Activated CD8-positive, alpha-beta memory T cell treated with anti-CD3 and anti-CD28 coated beads, Interleukin-2, amount 10 ng/mL, durations not matched to agents 7 days and 5 days (primary cell): ENCODE measurements at places on chromosomes 6 and 20. TPM values are rescaled to one million over a fixed set of nuclear protein-coding genes. Genes with fewer than 3 reads are reported as not detected.

The NCOA5 gene
- total RNA-seq, result 36.9 TPM

The CDC5L gene
- 22.2 TPM for total RNA-seq

The MAK gene
- total RNA-seq, result 0.82 TPM

The TSHZ2 gene
- total RNA-seq, result 0.18 TPM

The NHSL1 gene
- total RNA-seq, result 0.35 TPM

The IL17A gene
- not detected for total RNA-seq

The GSTA3 gene
- not detected for total RNA-seq

The ZNF165 gene
- 0.61 TPM for total RNA-seq

The CD93 gene
- total RNA-seq, result 1.6 TPM
